Activated CD4-positive, alpha-beta memory T cell treated with anti-CD3 and anti-CD28 coated beads for 36 hours (primary cell): ENCODE measurements at places on chromosomes 16 and 17. TPM values are rescaled to one million over a fixed set of nuclear protein-coding genes. Genes with fewer than 3 reads are reported as not detected.

C16orf96 gene
- 0.07 TPM for total RNA-seq

SLC13A2 gene
- total RNA-seq, result not detected

KRT27 gene
- not detected for total RNA-seq

TRPV3 gene
- 0.97 TPM for total RNA-seq

DNA sequence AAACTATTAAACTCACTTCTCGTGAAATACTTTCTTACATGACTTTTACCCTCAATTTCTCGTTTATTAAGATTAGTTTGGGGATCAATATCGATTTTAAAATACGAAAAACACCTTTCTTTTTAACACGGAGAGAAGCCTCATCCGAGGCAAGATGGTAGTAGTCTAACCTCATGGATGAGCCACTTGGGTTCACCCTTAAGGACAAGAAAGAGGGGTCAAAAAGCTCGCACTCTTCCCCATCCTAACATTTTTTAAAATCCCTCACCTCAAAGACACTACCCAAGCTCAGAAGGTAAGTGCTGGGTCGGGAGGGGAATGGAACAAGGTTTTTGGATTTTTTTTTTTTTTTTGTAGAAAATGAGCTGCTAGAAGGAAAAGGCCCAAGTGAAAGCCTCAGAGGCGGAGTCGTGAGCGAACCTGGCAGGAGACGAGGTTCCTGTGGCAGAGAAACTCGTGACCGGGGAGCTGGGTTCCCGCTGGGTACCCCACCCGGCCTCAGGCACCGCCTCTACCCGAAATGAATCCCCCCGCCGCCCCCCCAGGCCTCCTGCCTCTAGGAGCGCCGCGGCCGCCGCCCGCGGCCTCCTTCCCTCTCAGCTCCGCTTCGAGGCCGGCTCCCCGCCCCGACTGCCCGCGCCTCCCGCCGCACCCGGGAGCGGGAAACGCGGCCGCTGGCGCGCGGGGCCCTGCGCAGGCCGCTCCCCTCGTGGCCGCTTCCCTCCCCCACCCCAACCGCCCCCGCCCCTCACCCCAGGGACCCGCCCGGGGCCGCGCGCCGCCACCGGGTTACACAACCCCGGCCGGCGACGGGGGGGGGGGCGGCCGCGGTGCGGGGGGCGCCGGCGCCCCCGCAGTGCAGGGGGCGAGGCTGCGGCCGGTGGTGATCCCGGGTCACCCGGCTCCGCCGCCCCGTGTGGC lies 1.6 kb downstream of the NUFIP2 start:
- H3K4me1 ChIP-seq, result peaks cover 47% of the 10 kb centered on the region
- DNase-seq, result peak; percentile 65
- peaks cover 39% of the 10 kb centered on the region for H3K36me3 ChIP-seq
- H3K4me3 ChIP-seq, result peak overlapping the region; percentile 99

GRCh38 chr16:11201498-11202259 lies 54.3 kb downstream of the SOCS1 start:
- H3K36me3 ChIP-seq, result no peaks in the 10 kb centered on the region
- H3K27ac ChIP-seq, result no peak overlapping the region
- H3K4me3 ChIP-seq, result no peak overlapping the region
- no peak for DNase-seq

- H3K36me3 ChIP-seq, result peaks cover 50% of the 10 kb centered on the region
- no peaks in the 10 kb centered on the region for H3K27me3 ChIP-seq
- DNase-seq, result no peak
- H3K27ac ChIP-seq, result peak overlapping the region; percentile 96
- H3K4me3 ChIP-seq, result peak overlapping the region; percentile 92
- H3K4me1 ChIP-seq, result peaks cover 51% of the 10 kb centered on the region
Observed at GRCh38 chr17:65054602-65055001, 1.9 kb downstream of the GNA13 start.

DNA sequence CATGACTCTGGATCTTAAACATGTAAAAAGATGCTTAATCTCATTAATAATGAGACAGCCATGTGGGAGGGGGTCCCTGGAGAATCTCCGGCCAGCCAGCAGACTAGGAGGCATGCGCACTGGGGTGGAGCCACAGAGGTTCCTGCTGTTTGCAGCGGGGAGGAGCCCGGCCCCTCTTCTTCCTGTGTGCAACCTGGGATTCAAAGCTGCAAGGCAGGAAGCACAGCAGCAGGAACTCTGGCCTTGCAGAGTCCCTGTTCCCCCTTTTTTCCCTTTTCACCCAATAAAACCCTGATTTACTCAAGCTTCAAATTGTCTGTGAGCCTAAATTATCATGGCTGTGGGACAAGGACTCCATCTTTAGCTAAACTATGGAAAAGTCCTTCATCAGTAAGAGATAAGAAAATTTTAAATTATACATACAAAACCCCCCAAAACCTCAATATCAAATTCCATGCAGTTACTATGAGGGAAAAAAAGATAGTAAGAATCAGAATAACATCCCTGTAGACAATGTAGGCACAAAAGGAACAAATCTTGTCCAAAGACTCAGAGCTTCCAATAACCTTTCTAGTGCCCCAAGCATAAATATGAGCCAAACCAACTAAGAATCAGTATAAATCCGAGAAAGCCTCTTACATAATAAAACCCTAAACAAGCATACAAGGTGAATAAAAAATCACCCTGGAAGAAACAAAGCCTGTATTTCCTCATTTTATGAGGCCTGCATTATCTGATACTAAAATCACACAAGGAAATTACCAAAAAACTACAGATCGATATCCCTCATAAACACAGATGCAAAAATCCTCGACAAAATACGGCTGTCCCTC lies 12.1 kb downstream of the CFDP1 start:
- H3K4me1 ChIP-seq, result peaks cover 29% of the 10 kb centered on the region
- no peak overlapping the region for H3K27ac ChIP-seq
- peaks cover 2% of the 10 kb centered on the region for H3K36me3 ChIP-seq
- DNase-seq, result peak; percentile 44
- H3K4me3 ChIP-seq, result no peak overlapping the region

GRCh38 chr17:53321651-53322050 lies 501.1 kb upstream of the KIF2B start:
- H3K36me3 ChIP-seq, result no peaks in the 10 kb centered on the region
- DNase-seq, result no peak
- H3K4me1 ChIP-seq, result no peaks in the 10 kb centered on the region
- no peak overlapping the region for H3K4me3 ChIP-seq
- H3K27ac ChIP-seq, result no peak overlapping the region

DNA sequence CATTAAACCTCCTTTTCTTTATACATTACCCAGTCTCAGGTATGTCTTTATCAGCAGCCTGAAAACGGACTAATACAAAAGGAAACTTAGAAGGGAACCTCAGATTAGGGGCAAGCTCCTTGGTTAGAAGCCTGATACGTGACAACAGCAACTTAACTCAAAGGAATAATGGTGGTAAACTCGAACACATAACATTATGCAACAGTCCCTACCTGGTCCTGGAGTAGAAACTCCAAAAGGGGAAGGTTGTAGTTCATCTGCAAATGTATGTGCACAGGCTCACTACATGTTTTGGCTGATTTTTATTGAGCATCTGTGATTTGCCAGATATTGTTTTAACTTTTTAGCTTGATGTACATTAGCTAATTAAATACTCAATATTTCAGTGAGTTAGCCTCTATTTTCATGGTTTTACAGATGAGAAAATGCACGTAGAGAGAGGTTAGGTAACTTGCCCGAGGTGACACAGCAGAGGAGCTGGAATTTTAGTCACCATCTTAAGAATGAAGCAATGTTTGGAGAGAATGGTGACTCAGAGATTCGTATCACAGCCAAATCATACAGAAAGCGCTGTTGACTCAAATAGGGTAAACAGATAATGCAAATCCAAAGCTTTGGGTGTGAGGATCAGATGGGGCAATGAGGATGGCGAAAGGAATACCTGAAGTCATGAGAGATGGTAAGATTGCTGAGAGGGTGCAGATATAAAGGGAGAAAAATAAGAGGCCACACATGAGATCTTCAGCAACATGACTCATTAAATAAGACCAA lies 194.9 kb upstream of the RBFOX1 start:
- H3K27ac ChIP-seq, result no peak overlapping the region
- no peaks in the 10 kb centered on the region for H3K36me3 ChIP-seq
- H3K4me3 ChIP-seq, result no peak overlapping the region
- H3K4me1 ChIP-seq, result no peaks in the 10 kb centered on the region
- H3K27me3 ChIP-seq, result no peaks in the 10 kb centered on the region
- DNase-seq, result no peak

DNA sequence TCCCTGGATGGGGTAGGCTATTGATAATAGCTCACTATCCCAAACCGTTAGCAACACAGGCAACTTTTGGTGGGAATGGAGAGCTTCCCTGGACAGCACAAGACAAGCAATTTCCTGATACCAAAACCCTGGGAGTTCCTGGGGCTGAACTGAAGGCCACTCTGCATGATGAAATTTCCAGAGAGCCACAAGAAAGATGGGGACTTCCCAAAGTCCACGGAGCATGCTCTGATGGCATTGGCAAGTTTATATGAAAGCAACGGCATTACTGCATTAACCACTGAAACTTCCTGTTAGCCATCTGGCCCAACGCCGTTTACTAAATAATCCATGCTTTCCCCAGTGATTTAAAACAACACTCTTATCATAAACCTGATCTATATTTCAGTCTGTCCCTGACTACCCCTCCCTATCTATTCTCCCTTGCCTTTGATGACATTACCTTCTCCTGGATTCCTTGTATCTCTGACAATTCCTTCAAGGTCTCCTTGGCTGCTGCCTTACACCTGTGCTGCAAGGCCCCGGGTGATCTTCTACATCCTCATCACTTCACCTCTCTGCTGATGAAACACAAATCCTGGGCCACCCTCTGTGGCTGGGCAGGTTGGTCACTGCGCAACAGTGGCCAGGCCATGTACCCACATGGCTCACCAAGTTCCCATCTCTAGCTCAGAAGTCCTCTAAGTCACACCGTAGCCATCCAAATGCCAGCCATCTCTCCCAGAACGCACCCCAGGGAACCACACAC lies 108.5 kb upstream of the RCVRN start:
- no peak overlapping the region for H3K27ac ChIP-seq
- no peak for DNase-seq
- H3K36me3 ChIP-seq, result no peaks in the 10 kb centered on the region
- no peaks in the 10 kb centered on the region for H3K27me3 ChIP-seq

GRCh38 chr16:11423315-11424117 lies 78.3 kb downstream of the RMI2 start:
- H3K27me3 ChIP-seq, result no peaks in the 10 kb centered on the region
- DNase-seq, result no peak
- no peaks in the 10 kb centered on the region for H3K36me3 ChIP-seq
- H3K27ac ChIP-seq, result no peak overlapping the region

- peaks cover 34% of the 10 kb centered on the region for H3K36me3 ChIP-seq
- H3K27ac ChIP-seq, result no peak overlapping the region
- H3K4me3 ChIP-seq, result no peak overlapping the region
- no peak for DNase-seq
Observed at GRCh38 chr17:82602487-82602886, 45.8 kb downstream of the WDR45B start.

- peaks cover 36% of the 10 kb centered on the region for H3K4me1 ChIP-seq
- DNase-seq, result peak; percentile 39
- peaks cover 41% of the 10 kb centered on the region for H3K36me3 ChIP-seq
- no peak overlapping the region for H3K27ac ChIP-seq
- no peaks in the 10 kb centered on the region for H3K27me3 ChIP-seq
- H3K4me3 ChIP-seq, result no peak overlapping the region
Observed at GRCh38 chr17:80879723-80880647, 111.7 kb upstream of the CHMP6 start.

GRCh38 chr17:36816214-36816906 lies 120.9 kb upstream of the LHX1 start:
- H3K27ac ChIP-seq, result no peak overlapping the region
- no peak for DNase-seq
- no peak overlapping the region for H3K4me3 ChIP-seq
- peaks cover 1% of the 10 kb centered on the region for H3K4me1 ChIP-seq
- H3K36me3 ChIP-seq, result no peaks in the 10 kb centered on the region
- peaks cover 56% of the 10 kb centered on the region for H3K27me3 ChIP-seq

DNA sequence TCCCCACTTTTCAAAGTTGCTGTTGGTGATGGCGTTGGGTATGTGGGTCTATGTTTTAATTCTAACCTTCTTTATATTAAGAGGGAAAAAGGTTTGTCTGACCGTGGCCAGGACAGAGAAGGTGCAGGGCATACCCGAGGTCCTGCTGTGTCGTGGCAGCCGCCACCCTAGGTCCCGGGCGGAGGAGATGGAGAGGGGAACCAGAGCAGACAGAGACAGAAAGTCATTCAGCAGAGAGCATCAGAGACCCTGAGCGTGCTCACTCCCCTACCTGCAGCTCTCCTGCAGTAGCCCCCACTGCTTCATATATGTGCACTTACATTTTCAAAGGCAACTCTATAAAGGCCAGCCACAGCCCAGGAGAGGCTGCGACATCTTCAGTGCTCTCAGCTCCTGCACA lies 327.2 kb upstream of the TNRC6C start:
- H3K36me3 ChIP-seq, result peaks cover 2% of the 10 kb centered on the region
- no peak overlapping the region for H3K27ac ChIP-seq
- H3K4me1 ChIP-seq, result peaks cover 17% of the 10 kb centered on the region
- no peak for DNase-seq
- no peak overlapping the region for H3K4me3 ChIP-seq
- peaks cover 12% of the 10 kb centered on the region for H3K27me3 ChIP-seq

DNA sequence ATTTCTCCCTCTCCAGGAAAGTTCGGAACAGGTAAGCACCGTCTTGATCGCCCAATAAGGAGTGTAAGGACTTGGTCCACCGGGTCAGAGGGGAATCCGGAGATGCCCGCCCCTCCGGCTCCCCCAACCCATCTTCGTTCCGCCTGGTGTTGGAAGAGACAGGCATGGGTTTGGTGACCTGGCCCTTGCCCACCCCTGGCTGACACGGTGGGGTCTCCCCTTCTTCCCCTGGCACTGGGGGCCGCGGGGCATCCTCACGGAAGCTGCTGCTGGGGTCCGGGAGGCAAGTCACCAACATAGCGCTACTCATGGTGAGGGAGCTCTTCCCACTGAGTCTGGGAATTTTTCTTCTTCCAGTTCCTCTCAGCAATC lies 3.2 kb downstream of the AXIN2 start:
- no peak overlapping the region for H3K27ac ChIP-seq
- H3K27me3 ChIP-seq, result no peaks in the 10 kb centered on the region
- peaks cover 1% of the 10 kb centered on the region for H3K36me3 ChIP-seq

DNA sequence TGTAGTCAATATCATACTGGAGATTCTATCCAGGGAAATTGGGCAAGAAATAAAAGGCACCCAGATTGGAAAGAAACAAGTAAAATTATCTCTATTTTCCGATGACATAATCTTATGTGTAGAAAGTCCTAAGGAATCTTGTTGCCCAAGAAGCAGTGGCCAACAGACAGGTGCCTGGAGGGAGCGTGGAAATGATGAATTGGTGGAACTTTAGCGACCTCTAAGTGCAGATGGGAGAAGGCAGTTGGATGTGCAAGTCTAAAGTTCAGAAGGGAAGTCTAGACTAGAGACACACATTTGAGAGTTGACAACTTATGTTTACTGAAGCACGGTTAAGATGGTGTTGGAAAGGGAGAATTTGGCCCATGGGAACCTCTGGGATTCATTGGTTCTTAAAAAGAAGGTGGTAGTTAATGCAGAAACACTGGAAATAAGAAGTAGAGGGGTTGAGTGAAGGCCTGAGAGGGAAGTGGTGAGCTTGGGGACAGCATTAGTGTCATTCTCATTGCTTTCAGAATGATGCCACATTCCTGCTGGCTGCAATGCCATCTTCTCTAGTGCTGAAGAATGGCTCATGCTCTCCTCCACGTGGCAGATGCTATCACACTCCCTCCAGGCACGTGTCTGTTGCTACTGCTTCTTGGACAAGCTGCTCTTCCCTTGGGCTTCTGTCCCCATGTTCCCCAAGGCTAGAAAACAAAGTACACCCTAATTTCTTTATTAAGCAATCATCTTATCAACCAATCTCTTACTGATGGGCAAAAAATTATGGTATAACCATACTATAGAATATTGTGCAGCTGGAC lies 24.0 kb downstream of the TAT start:
- DNase-seq, result no peak
- H3K27me3 ChIP-seq, result peaks cover 2% of the 10 kb centered on the region
- H3K4me3 ChIP-seq, result no peak overlapping the region
- H3K36me3 ChIP-seq, result no peaks in the 10 kb centered on the region
